ENCODE measurements at places on chromosomes 4 and X.

- H3K4me1 ChIP-seq: peaks cover 5% of the 10 kb centered on the region
- no peak for DNase-seq
- no peak overlapping the region for H3K27ac ChIP-seq
- peaks cover 20% of the 10 kb centered on the region for H3K27me3 ChIP-seq
Observed at GRCh38 chr4:153679486-153679885, 4.6 kb upstream of the TLR2 start.

DNA sequence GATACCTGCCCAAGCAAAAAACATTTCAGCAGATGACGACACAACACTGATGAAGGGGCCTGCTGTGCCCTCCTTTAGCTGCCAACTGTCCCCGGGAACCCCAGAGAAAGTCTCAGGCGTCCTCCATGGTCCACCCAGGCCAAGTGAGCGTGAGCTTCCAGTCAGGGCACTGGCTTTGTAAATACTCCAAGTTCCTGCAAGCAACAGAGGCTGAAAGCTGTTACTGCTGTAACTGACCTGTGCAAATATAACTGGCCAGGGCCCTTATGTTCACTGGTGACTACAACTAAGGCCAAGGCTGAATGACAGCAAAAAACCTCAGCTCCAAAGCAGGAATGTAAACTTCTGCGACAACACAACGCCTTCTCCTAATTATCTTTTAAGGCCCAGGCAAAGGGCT, 8.2 kb downstream of the WDR1 start:
- no peaks in the 10 kb centered on the region for H3K4me1 ChIP-seq
- H3K36me3 ChIP-seq: peaks cover 27% of the 10 kb centered on the region
- no peak for DNase-seq
- no peak overlapping the region for H3K27ac ChIP-seq
- no peak overlapping the region for H3K4me3 ChIP-seq

DNA sequence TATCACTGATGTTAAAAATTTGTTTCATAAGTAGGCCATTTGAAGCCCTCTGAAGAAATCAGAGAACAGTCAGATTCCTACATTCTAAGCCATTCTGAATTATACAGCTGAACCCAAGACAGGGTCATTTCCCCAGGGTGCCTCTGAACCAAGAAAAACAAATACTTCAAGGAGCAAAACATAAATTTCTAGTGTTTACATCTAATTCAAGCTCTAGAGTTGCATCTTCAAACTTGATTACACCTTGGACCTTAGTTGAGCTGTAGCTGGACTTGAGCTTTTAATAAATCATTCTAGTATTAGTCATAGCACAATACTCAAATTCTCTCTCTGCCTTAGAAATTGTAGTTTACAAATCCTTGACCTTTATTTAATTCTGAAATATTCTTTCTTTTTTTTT, 87.6 kb upstream of the IL15 start:
- DNase-seq: no peak
- no peaks in the 10 kb centered on the region for H3K36me3 ChIP-seq
- H3K4me1 ChIP-seq: no peaks in the 10 kb centered on the region
- no peak overlapping the region for H3K27ac ChIP-seq
- H3K27me3 ChIP-seq: no peaks in the 10 kb centered on the region
- no peak overlapping the region for H3K4me3 ChIP-seq

DNA sequence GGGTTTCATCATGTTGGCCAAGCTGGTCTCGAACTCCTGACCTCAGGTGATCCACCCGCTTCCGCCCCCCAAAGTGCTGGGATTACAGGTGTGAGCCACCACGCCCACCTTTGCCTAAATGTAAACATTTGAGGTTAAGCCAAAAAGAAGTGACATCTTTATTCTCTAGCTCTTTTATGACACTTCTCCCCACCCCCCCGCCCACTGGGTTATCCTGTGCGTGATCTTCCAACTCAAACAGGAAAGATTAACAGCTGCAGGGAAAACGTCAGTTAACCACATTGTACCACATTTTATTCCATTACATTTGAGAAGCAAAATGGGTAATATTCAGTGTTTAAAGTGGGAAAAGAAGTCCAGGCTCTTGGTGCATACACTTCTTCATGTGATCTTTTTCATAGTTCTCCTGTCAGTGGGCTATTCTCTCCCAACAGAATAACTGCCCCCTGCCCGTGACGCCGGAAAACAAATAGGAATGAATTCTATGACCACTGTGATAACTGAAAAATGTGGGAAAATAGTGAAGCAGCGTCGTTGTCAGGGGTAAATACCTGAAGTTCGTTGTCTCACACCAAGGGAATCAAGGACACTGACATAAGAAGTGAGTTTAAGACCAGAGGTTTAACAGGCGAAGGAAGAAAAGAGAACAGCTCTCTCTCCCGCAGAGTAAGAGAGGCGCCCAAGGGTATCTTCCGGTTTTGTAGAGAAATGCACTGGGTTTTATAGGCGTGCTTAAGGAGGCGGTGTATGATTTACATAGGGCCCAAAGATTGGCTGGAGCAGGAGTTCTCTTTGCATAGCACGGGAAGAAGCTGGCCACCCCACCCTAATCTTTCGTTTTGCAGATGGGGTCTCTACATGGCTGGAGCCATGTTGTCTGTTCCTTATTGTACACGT, 9.7 kb upstream of the SRD5A3 start:
- H3K27ac ChIP-seq: no peak overlapping the region
- no peaks in the 10 kb centered on the region for H3K36me3 ChIP-seq

GRCh38 chr4:102352781-102353180, 7.5 kb upstream of the SLC39A8 start:
- DNase-seq: peak; percentile 40
- H3K27me3 ChIP-seq: no peaks in the 10 kb centered on the region
- H3K27ac ChIP-seq: no peak overlapping the region
- H3K4me3 ChIP-seq: no peak overlapping the region
- peaks cover 5% of the 10 kb centered on the region for H3K4me1 ChIP-seq

GRCh38 chr4:176882206-176882605, 89.5 kb upstream of the VEGFC start:
- DNase-seq: no peak
- H3K27ac ChIP-seq: no peak overlapping the region
- no peak overlapping the region for H3K4me3 ChIP-seq
- peaks cover 3% of the 10 kb centered on the region for H3K4me1 ChIP-seq

DNA sequence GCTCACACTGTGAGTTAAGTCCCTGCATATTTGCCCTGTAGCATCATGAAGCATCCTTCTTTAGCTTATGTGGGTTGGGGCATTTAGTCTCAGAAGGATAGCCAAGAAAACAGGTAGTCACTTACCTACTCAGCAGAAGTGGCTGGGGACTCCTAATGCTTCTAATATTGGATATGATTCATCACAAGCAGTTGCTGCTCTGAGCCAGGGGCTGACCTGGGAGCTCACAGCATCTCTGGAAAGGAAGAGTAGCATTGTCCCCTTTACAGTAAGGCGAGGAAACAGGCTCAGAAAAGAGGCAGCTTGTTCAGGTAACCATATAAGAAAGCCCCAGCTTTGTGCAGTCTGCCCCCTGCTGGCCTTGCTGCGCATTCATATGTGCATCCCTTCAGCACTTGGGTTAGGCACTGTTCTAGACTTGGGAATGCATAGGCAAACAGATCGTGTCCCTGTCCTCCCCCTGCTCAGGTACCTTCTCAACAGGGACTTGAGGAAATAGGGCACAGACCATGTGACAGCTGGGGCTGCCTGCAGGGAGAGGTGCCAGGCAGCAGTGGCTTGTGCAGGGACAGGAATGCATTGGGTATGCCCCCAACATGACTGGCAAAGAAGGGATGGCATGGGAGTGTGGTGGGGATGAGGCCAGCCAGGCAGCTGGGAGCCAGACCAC, 35.7 kb upstream of the TBC1D14 start:
- no peak overlapping the region for H3K4me3 ChIP-seq
- H3K27me3 ChIP-seq: no peaks in the 10 kb centered on the region
- H3K4me1 ChIP-seq: no peaks in the 10 kb centered on the region
- H3K36me3 ChIP-seq: peaks cover 69% of the 10 kb centered on the region

All from A673 (cell line).